Ovary (tissue), 10 donors: ENCODE measurements at places on chromosomes 1 and 21. TPM values are rescaled to one million over a fixed set of nuclear protein-coding genes. Genes with fewer than 3 reads are reported as not detected.

Gene HSD3B2
- not detected for total RNA-seq

Gene C4BPA
- total RNA-seq, result 3.5 TPM

Gene SLC6A9
- total RNA-seq, result 74.1 TPM

Gene VCAM1
- total RNA-seq, result 30.0 TPM

Gene TMEM35B
- total RNA-seq, result 19.6 TPM

Gene LENEP
- not detected for total RNA-seq

Gene ARTN
- total RNA-seq, result 1.3 TPM

Gene KIAA1614
- total RNA-seq, result 12.3 TPM

Gene SLC1A7
- total RNA-seq, result 0.25 TPM

Gene VASH2
- 0.32 TPM for total RNA-seq

- peak; percentile 89 for DNase-seq
Measured at GRCh38 chr21:16419188-16419921, 689.6 kb downstream of the USP25 start.

DNA sequence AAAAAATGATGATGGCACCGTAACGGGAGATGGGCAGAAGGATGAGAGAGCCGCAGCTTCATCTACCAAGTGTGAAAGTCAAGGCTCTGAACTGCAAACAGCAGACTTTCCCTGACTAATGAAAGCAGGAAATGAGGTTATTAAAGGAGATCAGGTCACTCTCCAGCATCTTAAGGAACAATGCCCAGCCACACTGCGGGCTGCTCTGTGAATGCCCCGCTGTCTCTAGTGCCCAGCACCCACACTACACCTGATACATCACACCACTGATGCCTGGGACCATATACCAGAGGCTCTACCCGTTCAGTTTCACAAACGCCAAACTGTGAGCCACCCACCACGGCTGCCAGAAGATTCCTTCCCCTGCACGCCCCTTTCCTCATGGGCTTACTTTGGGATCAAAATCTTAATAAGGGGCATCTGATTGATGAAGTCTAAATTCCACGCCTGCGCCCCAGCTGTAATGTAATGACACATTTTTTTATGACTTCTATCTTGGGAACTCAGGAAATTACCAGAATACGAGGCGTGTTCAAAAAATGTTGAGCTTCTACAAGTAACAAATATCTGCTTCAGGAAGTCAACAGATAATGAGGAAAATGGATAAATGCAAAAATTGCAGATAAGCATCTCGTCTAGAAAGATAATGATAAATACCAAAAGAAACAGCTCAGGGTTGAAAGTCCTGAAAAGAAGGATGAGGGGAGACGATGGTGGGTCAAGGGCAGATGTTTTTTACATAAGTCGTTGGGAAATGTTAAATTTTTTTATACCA is 72.0 kb downstream of the MIS18A start:
- DNase-seq, result no peak

DNA sequence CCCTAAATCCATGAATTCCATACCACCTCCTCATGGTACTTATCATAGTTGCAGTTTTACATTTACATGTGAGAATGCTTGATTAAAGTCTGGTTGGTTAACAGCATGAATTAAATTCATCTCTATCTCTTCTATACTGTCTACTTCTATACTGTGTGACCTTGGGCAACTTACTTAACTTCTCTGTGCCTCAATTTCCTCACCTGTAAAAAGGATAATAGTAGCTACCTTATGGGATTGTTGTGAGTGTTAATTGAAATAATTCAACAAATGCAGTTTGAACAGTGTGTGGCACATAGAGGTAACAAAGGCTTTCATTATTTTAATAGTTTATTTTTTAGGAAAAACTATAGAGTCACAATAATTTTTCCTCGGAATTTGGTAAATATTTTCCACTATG is 231.3 kb downstream of the RRAGC start:
- no peak for DNase-seq

DNA sequence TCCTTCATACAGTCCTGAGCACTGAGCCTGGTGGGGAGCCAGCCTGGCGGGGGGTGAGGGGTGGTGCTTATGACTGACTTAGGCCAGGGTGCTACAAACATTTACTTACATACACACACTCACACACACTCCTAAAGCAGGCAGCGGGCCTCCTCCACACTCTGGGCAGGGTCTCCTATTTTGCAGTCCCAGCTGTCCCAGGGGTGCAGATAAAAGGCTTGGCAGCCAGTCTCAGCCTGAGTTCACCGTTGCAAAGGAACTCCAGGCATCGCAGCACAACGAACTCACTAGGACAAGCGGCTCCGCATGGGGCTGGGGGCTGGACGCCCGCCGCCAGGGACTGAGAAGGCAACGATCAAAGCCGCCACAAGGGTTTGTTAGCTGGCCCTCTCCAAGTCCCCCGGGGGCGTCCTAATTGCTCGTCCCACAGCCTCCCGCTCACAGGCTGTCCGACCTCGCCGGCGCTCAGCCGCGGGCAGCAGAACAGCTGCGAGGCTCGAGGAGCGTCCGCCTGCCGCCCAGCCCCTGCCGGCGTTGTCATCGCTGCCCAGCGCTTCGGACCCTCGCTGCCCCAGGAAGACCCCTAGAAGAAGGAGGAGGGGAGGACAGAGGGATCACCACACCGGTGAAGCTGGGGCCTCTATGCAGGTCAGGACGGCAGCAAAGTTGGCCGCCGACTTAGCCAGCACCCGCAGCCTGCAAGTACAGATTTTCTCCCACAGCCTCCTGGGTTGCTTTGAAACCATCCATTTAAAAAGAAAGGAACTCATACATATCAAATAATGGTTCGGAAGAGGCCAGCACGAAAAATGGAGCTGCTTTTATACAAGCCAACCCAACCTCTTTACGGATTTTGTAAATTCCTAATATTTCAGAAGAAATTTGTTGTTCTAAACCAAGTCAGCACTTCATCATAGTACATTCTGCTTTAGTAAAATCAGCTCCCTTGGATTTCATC is 6.2 kb downstream of the BARHL2 start:
- no peak for DNase-seq

DNA sequence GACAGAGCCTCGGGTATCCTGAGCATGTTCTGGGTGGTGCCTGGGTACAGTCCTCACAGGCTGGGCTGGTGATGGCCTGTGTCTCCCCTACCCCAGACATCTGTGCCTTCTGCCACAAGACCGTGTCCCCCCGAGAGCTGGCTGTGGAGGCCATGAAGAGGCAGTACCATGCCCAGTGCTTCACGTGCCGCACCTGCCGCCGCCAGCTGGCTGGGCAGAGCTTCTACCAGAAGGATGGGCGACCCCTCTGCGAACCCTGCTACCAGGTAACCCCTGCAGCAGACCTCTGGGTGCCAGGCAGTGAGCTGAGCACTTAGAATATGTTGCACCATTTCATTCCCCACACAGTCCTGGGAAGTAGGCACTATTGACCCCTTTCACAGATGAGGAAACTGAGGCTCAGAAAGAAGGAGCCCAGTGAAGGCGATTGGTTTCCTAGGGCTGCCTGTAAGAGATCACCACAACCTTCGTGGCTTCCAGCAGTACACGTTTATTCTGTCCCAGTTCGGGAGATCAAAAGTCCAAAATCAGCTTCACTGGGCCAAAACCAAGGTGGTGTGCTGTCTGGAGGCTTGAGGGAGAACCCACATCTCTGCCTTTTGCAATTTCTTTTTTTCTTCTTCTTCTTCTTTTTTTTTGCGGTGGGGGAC is 11.8 kb downstream of the FBLIM1 start:
- DNase-seq, result no peak

GRCh38 chr1:218531936-218532335 is 186.8 kb downstream of the TGFB2 start:
- no peak for DNase-seq

GRCh38 chr1:211677659-211678058 is 2.2 kb upstream of the NEK2 start:
- no peak for DNase-seq

- no peak for DNase-seq
Measured at GRCh38 chr1:119188926-119189325, 48.5 kb upstream of the WARS2 start.

DNA sequence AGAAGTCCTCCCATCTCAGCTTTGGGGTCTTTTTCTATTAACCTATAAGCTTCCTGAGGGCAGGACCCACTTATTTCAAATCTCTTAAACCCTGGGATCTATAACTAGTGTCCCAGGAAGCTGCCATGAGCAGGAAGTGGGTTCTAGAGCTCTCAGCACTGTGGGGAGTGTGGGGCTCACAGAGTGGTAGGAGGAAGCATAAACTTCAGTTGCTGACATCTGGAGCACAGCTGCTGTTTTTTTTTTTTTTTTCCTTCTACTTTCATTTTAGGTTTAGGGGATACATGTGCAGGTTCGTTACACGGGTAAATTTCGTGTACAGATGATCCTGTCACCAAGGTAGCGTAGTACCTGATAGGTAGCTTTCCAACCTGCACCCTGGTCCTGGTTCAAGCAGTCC is 59.3 kb downstream of the AK4 start:
- DNase-seq, result no peak

- no peak for DNase-seq
Measured at GRCh38 chr1:41810446-41810845, 108.3 kb downstream of the HIVEP3 start.

GRCh38 chr1:203465948-203466347 is 9.7 kb upstream of the PRELP start:
- DNase-seq, result peak; percentile 89

DNA sequence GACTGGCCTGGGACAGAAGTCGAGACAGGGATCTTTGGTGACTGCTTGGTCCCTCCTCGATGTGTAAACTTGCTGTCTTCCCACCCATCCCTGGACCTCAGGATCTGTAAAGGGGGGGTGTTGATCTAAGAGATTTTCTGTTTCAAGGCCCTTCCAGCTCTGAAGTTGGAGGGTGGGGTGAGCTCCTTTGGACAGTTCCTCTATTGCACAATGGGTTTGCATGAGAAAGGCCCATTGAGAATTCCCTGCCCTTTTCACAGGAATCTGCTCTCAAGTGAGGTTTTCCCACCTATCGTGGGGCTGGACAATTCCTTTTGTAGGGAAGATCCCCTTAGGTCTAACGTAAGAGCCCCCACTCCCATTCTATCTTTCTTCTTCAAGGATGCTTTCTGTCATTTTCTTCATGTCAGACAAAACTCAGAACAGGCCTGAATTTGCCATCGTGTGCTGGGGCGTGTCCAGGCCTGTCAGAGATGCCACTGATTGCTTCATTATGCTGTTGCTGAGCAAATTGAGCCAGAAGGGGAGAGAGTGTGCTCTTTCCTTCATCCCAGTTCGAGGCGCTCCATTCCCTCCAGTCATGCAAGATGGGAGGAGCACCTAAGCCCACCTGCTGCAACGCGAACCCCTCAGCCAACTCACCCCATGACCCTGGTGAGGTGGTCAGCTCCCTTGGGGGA is 149.9 kb upstream of the IGSF21 start:
- DNase-seq, result no peak

GRCh38 chr1:17955302-17956285 is 152.0 kb upstream of the IGSF21 start:
- no peak for DNase-seq

- DNase-seq, result no peak
Measured at GRCh38 chr1:185433667-185434066, 116.6 kb upstream of the IVNS1ABP start.

DNA sequence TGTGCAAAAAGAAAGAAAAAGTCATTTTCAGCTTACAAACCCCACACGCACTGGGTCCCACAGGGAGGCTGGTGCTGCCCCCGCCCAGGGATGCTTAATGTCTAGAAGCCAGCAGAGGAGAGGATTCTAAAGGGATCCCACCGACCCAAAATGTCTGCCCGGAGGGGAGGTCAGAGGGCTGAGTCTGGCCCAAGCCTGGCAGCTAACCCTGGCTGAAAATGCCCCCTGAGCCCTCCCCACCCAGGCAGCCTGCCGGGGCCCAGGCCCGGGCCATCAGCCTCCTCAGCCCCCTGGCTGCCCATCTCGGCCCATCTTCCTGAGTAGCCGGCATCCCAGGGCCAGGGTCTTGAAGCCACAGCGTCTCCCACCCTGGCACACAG is 33.5 kb downstream of the ACOT7 start:
- DNase-seq, result no peak

DNA sequence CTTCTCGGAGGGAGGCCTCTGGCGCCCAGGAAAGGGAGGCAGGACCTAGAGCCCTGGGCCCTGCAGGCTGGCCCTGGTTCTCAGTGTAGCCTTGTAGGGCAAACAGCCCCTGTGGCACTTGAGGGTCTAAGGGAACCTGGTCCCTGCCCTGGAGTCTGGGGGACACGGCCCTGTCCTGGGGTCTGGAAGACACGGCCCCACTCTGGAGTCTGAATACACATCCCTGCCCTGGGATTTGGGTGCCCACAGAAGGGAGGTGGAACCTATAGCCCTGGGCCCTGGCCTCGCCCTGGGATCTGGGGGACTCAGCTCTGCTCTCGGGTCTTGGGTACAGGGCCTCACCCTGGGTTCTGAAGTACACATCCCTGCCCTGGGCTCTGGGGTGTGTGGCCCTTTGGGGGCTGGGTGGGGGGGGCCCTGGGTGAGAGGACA is 97.9 kb downstream of the OBSCN start:
- no peak for DNase-seq

DNA sequence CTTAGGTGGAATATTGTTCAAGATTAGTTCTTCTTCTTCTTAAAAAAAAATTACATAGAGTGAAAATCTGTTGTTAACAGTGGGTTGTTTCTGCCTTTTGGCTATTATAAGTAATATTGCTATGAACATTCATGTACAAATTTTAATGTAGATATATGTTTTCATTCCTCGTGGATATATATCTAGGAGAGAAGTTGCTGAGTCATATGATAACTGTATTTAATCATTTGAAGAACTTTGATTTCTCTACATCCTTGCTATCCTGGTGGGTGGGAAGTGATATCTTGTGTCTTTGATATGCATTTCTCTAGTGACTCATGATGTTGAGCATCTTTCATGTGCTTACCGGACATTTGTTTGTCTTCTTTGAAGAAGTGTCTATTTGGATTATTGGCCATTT is 29.9 kb downstream of the MAST2 start:
- DNase-seq, result no peak

DNA sequence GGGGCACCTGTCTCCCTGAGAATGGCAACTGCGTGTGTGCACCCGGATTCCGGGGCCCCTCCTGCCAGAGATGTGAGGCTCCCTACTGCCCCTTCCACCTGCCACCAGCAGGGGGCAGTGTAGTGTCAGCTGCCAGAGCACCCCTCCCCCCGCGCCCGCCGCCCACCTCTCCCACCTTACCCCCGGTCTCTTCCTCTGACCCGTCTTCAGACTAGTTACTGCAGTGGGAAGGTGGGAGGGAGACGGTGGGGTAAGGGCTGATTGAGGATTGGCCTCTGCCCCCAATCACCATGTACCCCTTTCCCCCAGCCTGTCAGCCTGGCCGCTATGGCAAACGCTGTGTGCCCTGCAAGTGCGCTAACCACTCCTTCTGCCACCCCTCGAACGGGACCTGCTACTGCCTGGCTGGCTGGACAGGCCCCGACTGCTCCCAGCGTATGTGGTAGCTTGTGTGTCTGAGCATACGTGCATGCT is 10.1 kb upstream of the LRRC71 start:
- DNase-seq, result no peak

DNA sequence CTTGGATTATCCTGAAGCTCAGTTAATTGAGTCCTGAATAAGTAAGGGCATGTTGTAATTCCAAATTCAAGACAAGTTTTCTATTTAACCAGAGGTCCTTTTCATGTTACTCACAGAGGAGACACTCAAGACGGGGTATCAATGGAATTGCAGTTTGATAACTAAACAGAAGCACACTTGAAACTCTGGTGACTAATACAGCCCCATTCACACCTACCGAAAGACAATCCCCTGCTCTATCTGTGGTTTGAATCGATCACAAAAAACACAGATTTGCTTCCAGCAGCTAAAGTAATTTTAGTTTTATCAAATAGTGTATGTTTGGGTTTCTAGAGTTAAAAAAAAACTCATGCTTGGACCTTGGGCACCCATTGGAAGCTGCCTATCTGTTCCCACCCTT is 60.4 kb downstream of the TEX35 start:
- DNase-seq, result no peak
